Caudate nucleus (tissue), 63 donors: ENCODE measurements at places on chromosomes 4 and X.

GRCh38 chr4:11354531-11354930, 74.2 kb downstream of the HS3ST1 start:
- DNase-seq, result no peak

- DNase-seq, result no peak
Measured at GRCh38 chrX:107978707-107979307, 3.4 kb downstream of the TEX13B start.

DNA sequence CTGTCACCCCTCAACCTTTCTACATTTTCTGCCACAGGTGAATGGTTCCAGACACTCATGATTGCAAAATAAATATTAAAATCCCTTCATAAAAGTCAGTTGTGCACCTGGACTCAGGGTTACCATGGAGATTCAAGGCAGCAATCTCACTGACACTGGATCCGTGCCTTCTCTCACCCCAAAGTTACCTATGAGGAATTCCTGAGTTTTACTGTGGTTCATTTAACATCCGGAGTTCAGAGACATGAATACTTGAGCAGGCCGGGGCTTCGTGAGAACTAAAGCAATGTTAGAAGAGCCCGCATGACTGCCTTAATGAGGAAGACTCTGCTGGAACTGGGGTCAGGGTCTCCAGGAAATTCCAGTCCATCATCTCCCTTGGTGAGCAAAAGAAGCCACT, 12.5 kb upstream of the CLNK start:
- DNase-seq, result no peak

DNA sequence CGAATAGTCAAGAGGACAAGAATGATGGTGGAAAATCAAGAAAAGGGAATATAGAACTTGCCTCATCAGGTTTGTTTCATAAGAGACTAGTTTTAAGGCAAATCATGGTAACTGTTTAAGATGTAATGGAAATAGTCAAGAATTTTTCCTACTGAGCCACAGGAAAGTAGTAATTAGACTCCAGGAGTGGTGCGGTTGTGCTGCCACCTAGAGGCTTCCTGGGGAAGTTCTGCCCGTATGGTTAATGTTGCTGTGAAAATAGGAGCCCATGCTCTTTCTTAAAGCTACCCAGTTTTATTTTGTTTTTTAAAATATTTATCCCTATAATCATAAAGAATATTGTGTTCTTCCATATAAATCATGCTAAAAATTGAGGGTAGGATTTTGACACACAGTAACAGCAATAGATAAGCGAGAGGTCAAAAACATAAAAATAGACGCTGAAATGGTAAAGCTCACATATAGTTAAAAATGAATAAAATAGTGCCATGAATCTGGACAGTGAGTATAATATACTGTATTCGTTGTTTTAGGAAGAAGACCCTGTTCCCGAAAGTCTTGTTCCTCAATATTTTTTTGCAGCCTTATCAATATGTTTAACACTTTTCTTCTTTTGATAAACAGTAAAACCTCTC, 87.0 kb downstream of the PHOX2B start:
- DNase-seq, result no peak

DNA sequence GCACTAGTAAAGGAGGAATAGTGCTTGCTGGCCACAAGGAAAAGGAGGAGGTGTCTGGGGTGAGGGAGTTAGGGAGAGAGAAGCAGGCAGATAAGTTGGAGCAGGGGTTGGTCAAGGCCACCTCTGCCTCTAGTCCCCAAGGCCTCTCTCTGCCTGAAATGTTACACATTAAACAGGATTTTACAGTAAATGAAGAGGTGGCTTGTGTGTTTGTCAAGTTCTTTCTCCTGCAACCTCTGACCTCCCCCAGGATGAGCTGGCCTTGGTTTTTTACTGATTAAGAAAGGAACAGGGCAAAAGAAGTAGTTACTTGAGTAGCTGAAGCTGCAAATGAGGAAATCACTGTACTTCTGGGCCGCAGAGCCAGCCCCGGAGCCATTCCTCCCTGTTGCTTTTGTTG, 2.0 kb downstream of the GJB1 start:
- DNase-seq, result no peak

- no peak for DNase-seq
Measured at GRCh38 chr4:108314900-108315589, 146.3 kb upstream of the LEF1 start.

DNA sequence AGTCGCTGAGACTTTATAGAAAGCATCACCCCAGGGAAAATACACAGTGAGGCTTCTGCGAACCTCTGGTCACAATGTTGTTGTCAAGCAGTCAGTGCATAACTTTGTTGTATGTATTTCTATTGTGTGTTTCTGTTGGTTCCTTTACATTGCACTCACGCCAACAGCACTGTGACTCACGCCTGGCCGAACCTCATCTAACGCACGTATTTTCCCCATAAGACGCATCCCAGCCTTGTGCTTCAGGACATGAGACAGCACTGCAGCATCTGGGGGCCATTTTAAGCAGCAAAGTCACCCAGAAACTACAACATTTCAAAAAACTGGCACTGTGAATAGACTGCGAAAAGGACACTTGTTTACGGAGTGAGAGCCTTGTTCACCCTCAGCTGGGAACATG, 30.6 kb downstream of the TBL1X start:
- DNase-seq, result no peak

DNA sequence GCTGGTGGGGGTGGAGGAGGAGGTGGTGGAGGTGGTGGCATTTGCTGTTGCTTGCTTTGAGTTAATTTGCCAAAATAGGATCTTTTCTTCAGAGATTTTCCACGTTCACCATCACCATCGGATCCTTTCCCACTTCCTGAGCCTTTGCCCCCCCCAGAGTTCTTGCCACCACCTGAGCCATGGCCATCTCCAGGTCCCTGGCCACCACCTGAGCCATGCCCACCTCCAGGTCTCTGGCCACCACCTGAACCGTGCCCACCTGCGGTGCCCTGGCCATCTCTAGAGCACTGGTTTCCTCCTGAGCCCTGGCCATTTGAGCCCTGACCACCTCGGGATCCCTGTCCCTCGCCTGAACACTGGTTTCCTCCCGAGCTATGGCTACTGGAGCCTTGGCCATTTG, 1.9 kb downstream of the IRS4 start:
- DNase-seq, result no peak

- DNase-seq, result no peak
Measured at GRCh38 chr4:187433141-187433540, 562.4 kb upstream of the ZFP42 start.

DNA sequence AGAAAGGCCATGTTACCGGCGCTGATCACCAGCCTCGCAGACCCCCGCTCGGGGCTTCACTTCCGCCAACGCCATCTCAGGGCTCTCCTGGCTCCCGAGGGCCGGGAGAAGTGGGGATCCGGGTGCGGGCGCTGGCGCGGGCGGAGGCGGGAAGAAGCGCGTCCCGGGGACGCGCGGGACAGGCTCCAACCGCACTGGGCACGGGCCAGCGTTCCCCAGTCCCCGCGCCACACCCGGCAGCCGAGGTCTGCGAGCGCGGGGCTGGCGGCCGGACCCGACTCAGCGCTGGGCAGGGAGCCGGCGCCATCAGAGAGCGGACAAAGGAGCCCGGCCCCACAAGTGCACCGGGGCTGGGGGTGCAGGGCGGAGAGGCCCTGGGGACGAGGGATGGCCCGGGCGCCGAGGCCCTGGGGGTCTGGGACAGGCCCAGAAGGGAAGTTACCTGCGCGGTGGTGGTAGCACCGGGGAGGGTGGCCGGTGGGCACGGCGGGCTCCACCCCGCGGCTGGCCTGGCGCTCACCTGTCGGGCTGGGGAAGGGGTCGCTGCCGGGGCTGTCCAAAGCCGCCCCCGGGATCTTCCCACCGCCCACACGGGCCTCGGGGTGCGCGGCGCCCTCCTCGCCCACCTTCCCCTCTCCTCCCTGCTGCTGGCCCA, 449 bp downstream of the CTPS2 start:
- DNase-seq, result no peak

DNA sequence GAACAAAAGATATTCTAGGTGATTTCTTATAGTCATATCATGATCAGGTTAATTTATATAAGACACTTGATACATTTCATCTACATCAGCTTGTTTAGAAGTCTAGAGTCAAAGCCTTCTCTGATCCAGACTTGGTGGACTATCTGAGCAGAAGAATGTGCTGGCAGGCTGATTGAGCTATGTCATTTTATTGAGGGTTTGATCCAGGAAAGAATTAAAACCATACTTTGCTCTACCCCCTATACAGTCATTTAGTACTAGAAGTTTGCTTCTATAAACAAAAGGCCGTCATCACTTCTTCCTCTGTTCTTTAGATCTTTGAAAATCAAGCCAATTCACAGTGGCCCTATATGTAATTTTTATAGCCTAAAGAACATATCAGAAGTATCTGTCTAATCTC, 173.1 kb upstream of the PITX2 start:
- DNase-seq, result no peak

DNA sequence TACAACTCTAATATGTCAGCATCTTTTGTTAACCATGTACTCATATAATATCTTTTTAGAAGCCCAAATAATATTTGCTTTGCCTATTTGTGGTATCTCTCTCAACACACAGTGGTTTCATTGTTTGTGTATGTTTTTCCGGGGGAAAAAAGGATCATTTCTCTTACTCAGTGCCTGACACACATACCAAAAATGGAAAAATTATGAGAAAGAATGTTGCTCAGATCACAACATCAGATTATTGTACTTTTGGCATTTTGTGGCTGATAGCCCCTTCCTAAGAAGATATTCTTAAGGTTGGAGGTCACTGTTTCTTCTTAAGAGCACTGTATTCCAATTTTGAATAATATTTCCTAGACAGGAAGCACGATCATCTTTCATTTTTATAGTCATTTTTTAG, 93.6 kb downstream of the PDLIM5 start:
- no peak for DNase-seq

DNA sequence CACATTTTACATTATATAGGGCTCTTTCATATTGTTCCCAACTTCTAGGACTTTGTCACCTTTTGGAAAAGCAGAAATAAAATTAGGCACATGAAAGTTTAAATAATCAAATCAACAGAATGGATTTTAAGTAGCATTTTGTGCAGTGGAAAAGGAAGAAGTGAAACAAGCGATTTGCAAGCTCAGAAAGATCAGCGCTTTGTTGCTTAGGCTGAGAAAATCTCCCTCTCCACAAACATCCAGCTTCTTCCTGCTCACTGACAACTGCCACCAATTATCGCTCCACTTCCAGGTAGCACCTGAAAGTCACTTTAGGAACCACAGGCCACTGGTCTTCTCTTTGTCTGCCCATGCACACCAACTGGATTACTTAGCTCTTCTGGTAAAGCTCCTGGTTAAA, 2.0 kb upstream of the PDK3 start:
- no peak for DNase-seq

GRCh38 chr4:907691-908425, 24.3 kb downstream of the GAK start:
- no peak for DNase-seq

GRCh38 chrX:104988038-104988437, 232.5 kb downstream of the TEX13A start:
- DNase-seq, result no peak

DNA sequence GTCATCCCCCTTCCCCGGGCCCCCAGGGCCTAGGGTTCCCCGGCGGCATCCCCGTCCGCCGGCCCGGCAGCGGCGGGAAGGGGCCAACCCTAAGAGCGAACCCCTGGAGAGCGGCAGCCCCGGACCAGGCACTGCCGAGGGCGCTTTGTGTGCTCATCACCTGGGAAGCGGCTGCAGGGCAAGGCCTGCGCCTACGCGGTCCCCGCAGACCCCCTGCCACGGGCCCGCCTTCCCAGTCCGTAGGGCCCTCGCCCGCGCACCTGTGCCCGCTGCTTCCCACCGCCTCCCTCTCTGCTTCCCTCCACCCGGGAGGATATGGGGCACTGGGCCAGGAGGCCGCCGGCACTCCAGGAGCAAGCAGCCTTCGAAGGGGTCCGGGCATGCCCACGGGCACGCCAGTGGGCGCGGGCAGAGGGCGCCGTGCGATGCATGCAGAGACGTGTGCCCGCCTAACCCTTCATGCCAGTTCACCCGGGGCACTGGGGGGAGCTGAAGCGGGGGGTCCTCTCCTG, 2.6 kb downstream of the FLNA start:
- no peak for DNase-seq

DNA sequence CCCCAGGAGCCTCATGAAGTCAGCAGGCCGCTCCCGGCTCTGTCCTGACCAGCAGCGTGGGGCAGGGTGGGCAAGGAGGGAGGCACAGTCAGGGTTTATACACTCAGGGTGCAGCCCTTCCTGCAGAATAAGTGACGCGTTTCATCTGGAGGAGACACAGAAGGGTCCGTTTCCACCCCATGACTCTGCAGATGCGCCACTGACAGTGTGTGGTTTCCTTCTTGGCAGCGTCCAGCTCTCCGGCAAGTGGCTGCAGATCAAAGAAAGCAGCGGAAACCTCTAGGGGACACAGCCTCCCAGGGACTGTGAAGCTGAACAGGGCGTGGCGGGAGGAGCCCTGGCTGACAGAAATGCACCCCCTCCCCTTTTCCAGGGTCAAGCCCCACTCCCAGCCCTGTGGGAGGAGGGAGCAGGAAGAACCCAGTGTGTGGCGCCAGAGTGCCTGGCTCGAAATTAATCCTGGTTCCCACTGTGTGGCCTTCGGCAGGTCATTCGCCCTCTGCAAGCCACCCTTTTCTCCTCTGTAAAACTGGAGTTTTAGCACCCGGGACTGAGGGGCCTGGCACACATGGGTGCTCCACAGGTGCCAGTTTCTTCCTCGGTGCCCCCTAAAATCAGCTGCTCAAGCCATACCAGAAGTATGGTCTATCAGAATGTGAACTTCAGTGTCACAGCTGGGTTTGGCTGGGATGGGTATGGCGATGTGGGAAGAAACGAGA, 17.3 kb upstream of the TBC1D14 start:
- DNase-seq, result no peak

DNA sequence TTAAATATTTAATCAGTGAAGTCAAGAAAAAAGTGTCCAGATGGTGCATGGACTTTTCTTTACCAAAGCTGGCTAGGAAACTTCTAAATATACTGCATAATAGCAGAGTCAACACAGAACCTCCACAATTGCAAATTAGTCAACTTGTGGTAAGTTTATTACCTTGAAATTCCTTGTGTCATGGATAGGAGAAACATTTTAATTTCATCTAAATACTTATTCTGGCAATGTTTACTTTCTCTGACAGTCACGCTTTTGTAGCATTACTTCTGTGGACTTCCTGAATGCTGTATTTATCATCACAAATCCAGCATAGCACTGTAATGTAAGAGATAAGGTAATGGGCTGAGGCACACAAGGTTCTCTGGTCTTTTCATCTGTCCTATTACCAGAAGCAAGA, 2266.1 kb downstream of the PCDH7 start:
- no peak for DNase-seq

GRCh38 chrX:55213381-55213780, 6.8 kb upstream of the PAGE5 start:
- DNase-seq, result no peak

GRCh38 chr4:179344861-179345260, 1902.6 kb upstream of the AGA start:
- DNase-seq, result no peak

- no peak for DNase-seq
Measured at GRCh38 chrX:19024366-19024765, 40.5 kb upstream of the PHKA2 start.

GRCh38 chr4:158208963-158209640, 1.2 kb upstream of the TMEM144 start:
- DNase-seq, result no peak

- no peak for DNase-seq
Measured at GRCh38 chrX:136616987-136617685, 30.8 kb upstream of the CD40LG start.
